Stimulated activated CD8-positive, alpha-beta memory T cell treated with anti-CD3 and anti-CD28 coated beads, Interleukin-2, amount 100 ng/mL, for 1 hour (primary cell): ENCODE measurements at places on chromosomes 7 and 10.

GRCh38 chr10:80855348-80855971, 317.8 kb downstream of the SH2D4B start:
- no peak for DNase-seq

- no peak for DNase-seq
These were observed 50.3 kb downstream of the FAM53B start for GRCh38 chr10:124693801-124694416.

DNA sequence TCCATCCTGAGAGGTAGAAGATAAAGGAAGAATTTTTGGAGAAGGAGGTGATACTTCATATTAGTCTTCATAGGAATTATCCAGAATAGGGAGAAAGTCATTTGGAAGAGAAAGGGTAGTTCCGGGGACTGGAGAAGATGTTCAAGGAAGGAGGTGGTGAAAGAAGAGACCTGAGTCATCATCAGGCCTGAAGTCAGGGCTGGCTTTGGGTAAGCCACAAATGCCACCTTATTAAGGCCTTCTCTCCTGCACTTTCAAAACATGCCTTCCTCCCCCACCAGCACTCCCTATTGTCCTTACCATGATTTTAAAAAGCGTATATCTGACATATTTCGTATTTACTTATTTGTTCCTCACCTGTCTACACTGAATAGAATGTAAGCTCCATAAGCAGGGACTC, 112.2 kb upstream of the LRGUK start:
- DNase-seq, result no peak

GRCh38 chr7:36349626-36350025, 40.0 kb upstream of the ANLN start:
- DNase-seq, result no peak

GRCh38 chr10:28678687-28679457, 1.6 kb downstream of the BAMBI start:
- no peak for DNase-seq

GRCh38 chr10:99676895-99677294, 17.6 kb downstream of the ENTPD7 start:
- DNase-seq, result no peak

DNA sequence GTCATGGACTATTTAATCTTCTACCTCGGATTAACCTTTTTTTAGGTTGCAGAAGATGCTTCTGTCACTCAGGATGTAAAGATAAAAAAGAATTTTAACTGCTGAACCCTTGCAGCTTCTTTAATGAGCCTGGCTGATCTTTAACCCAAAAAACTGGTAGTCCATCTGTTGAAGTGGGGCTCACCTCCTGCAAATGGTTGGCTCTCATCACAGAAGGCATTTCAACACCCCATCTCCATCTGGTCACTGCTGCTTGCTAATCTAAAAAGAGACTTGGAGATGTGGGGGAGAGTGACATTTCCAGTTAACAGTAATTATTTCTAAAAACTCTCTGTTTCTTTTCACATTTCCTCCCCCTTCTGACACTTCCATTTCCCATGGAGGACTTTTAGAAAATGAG, 208.6 kb downstream of the LHFPL3 start:
- no peak for DNase-seq

DNA sequence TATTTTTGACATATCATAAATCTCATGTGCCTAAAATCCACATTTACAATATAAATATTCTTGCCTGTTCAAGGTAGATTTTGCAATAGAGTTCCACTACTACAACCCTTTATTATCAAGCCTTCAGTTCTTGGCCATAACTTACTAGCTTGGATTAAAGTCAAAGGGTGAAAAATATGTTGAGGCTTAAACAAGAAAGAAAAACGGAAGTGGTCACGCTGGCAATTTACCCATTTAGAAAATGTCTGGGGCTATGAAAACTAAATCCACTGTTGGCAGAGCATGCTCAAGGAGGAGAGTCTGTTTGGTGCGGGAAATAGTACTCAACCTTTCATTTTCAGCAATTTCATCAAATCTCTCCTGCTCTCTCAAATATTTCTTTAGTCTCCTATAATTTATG, 209.8 kb upstream of the RHOBTB1 start:
- no peak for DNase-seq

GRCh38 chr10:69968830-69969229, 83.8 kb upstream of the MACROH2A2 start:
- no peak for DNase-seq

DNA sequence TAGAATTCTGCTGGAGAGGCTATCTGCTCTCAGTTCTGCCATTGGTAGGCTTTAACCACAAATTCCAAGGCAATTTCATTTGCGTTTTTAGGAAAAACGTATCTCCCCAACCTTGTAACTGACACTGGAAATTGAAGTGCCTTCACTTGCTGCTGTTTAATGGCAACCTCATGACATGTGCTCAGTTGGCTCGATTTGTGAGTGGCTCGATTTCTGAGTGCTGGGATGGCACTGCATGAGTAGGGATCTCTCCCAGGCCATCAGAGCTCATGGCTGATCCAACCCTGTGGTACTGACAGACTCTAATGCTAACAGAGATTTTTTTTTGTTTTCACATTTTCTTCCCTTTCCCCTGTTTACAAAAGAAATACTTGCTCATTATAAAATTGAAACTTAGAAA, 56.0 kb downstream of the SUFU start:
- no peak for DNase-seq

DNA sequence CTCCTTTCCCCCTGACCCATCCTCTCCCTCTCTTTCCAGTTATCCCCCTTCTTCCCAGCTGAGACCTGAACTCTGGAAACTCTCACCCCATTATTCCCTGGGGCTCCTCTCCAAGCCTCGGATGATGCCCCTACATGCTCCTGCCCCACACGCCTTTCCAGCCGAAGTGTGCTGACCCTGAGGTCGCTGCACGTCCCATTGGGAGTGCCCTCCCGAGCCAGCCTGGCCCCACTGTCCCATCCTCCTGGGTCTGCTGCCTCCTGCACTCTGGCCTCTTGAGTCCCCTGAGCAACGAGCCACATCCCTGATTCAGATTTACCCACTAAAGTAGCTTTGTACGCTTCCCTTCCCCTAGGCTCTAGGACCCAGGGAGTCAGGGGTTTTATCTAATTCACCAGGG, 87.4 kb downstream of the TCERG1L start:
- no peak for DNase-seq

GRCh38 chr7:55509322-55509721, 63.0 kb downstream of the VOPP1 start:
- DNase-seq, result no peak

GRCh38 chr7:135160098-135160857, 10.2 kb downstream of the CYREN start:
- DNase-seq, result no peak

- DNase-seq, result no peak
These were observed 42.7 kb downstream of the ARHGAP12 start for GRCh38 chr10:31885971-31886370.

- no peak for DNase-seq
These were observed 5.1 kb upstream of the PCBD1 start for GRCh38 chr10:70893227-70894006.

DNA sequence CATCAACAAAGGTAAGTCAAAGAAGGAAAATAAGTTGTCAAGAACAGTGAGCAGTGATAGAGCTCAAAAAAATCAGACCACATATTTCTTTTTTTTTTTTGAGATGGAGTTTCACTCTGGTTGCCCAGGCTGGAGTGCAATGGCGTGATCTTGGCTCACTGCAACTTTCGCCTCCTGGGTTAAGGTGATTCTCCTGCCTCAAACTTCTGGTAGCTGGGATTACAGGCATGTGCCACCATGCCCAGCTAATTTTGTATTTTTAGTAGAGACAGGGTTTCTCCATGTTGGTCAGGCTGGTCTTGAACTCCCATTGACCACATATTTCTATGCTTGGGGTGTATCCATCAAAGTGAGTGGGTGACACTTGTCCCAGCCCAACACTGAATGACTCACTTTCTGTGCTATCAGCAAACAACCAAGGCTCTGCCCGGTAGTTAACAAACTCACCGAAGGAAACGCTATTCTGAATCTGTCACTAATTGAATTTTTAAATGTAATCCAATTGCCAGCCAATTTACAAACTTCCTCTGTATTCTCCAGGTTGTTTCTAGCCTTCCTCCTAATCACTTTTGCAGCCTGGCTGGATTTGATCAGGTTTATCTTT, 19.6 kb upstream of the SMNDC1 start:
- DNase-seq, result no peak

GRCh38 chr7:113267271-113267670, 148.9 kb upstream of the SMIM30 start:
- DNase-seq, result no peak

GRCh38 chr7:124635416-124635815, 130.2 kb downstream of the GPR37 start:
- no peak for DNase-seq

DNA sequence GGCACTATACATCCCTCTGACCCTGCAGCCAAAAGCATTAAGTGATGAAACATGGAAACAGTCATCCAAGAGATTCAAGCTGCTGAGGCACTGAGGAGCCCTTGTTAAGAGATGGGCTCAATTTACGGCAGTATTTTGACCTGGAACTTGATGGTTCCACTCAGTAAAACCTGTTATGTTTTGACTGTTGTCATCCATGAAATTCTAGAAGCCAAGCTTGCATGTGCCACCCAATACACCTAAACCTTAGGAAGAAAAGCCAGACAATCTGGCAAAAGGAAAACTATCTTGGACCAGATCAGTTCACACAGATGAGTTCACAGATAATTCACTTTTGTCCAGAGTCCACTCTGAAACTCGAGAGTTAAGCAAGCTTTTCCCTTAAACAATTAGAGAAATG, 53.2 kb downstream of the ICA1 start:
- DNase-seq, result no peak

- no peak for DNase-seq
These were observed 73.9 kb downstream of the TMEM130 start for GRCh38 chr7:98795741-98796493.

GRCh38 chr7:25359471-25360059, 131.3 kb upstream of the NPVF start:
- DNase-seq, result no peak

GRCh38 chr10:18866852-18867251, 181.7 kb upstream of the MALRD1 start:
- DNase-seq, result no peak

- no peak for DNase-seq
These were observed 102.4 kb downstream of the EGFR start for GRCh38 chr7:55121249-55121648.

GRCh38 chr10:57094965-57095364, 733.9 kb upstream of the ZWINT start:
- no peak for DNase-seq

GRCh38 chr7:121139427-121139826, 150.9 kb downstream of the CPED1 start:
- DNase-seq, result no peak

DNA sequence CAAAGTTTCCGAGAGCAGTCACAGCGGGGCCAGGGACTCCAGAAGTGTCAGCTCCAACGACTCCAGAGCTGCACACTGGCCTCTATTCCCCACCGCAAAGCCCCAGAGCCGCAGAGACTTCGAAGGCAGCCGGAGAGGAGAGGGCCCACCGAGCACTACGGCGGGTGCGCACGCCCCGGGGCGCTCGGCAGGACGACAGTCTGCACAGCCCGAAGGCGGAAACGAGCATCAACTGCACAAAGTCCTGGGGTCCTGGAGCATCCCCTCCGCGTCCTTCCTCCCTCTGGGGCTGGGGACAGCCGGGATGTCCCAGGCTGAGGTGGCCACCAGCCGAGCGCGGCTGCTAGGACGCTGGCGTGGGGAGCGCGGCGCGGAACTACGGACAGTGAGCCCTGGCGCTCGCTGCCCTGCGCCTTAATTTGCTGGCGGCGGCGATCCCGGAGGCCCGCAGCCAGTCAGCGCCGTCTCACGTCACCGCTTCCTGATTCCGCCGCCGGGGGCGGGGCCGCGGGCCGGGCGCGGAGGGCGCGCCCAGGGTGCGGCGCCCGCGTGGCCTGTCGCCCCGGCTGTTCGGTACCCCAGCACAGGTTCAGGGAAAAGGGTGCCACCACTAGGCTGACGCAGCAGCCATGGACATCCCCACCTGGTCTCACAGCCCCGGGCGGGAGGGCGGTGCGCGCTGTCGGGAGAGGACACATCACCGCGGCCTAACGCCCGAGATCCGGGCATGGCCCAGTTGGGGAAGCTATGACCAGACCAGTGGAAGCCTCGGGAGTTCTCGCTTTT, at the start of gene TBX20:
TBX20 (minus strand) TSS at position 391 of the 786 bp plus-strand sequence. CDS start 480 bp downstream, outside the sequence.
- DNase-seq, result no peak

DNA sequence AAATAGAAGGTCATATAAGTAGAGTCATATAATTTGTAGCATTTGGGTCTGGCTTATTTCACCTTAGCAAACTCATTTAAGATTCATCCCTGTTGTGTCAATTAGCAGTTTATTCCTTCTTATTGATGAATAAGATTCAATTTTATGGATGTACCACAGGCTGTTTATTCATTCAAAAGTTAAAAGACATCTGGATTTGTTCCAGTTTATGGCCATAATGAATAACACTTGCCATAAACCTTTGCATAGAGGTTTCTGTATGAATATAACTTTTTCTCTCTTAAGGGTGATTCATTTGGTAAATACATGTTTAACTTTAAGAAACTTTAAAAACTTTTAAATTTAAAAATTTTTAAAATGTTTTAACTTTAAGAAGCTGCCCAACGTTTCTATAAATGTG, 66.4 kb downstream of the CPED1 start:
- no peak for DNase-seq

DNA sequence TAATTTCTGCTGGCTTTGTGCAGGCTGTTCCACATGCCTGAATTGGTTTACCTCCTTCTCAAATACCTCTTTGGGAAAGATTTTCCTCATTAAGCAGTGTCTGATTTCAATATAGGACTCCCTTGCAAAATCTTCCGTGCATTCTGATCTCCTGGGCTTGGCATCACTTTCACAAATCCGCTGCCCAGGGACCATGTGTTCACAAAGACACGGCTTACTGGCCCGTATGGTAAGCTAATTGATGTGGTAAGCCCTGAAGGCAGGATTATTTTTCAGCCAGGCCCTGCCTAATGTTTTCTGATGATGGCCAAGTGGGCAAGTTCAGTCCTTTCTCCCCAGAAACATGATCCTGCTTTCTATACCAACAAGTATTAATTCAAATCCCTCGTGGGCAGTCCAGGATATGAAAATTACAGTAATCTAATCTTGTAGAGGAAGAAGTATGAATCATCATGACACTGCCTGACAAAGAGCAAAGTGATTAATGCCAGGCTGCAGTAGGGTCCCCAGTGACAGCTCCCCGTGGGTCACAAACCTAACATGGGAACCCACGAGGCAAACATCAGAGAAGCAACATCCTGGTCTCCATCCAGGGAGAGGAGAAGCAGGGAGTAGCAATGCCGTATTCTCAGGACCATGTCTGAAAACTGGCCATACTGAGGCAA, 11.6 kb upstream of the SVIL start:
- no peak for DNase-seq
